Astrocyte of the hippocampus (primary cell): ENCODE measurements at places on chromosomes 11 and 22.
A peak's percentile ranks its signal among the peaks of the same experiment; 100 is the strongest.

DNA sequence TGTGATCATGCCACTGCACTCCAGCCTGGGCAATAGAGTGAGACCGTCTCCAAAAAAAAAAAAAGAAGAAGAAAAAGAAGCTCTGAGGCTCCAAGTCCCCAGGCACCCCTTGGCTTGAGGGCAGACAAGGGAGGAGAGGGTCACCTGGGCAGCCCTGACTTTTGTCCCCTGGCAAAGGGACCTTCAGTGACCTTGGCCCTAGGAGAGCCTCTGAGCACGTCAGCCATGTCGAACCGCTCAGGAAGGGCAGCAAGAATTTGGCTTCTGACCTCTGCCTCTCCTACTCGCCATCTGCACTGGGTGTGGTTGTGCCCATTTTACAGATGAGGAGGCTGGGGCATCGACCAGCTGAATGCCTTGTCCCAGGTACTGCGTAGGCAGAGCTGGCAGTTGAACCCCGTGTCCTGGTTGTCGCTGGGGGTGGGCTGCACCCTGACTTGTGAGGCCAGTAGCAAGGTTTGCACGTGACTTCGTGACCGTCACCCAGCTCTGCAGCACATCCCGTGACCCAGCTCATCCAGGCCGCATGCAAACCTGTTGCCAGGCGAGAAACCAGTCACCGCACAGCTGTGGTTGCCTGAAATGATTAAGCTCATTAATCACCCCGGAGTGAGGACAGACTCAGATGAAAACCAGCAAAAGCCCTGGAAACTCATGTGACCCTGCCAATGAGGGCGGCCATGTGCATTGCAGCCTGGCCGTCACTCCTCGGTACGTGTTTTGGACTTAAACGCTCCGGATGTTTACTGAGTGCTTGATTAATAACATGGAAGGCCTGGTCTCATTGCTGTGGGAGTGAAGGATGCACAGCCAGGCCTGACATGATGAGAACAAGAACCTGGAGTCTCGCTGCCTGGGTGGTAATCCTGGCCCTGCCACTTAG, 47.7 kb upstream of the PPP6R3 start:
- peak; percentile 70 for DNase-seq

DNA sequence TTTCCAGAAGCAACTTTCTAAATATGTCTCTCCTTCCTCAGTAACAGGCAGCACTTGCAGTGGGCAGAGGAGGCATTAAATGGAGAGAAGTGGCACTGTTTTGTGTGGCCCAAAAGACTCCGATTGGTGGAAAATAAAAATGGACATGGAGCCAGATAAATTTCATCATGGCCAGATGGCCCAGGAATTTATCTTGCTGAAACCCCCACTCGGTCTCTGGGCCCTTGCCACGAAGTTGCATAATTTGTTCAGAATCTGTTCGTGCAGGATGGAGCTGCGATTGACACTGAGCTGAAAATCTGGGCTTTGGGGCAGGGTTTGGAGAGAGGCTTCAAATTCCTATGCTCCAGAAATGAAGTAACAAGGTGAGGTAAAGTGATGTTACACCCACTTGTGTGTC, 65.5 kb downstream of the C11orf91 start:
- peak; percentile 37 for DNase-seq

GRCh38 chr22:20637750-20638506, 130.5 kb downstream of the MED15 start:
- no peak for DNase-seq

DNA sequence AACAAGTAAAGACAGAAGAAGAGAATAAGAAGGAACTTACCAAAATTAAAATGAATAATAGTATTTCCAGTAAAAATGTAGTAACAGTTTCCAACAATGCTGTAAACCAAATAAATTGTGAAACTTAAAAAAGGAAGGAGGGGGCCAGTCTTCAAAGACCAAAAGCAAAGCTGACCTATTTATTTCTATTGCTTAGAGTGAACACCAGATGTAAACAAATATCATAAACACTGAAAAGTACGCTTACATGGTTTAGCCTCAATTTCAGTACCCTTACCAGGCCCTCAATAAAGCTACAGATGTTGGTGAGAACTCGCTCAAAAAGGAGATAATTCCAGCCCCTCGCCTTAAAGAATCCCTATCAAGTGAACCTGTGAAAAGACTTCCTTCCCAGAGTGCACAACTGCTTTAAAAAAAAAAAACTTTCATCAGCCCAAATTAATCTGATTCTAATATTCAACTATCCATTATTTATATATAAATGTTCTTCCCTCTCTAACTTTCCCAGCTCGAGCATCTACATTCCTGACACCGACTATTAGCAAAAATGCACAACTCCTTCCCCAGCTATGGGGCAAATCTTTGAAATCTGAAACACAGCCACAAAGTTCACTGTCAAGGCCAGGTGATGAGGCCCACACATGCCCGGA, 2.4 kb downstream of the PHF21A start:
- DNase-seq: no peak

DNA sequence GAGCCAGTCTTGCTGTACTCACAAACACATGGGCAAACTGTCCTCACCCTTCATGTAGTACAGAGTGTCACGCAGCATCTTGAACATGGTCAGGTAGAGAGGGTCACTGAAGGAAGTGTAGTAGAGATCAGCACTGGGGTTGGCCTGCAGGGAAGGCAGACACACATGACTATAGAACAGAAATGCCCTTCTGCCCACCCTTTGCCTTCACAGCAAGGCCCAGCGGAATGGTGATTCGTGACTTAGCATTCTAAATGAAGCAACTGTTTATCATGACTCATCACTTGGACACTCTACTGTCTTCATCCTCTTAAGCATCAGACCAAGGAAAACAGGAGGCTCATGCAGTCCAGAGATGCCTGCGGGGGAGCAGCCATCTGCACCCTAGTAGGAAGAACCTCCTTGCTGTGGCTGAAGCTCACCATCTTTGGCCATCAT, 33.4 kb downstream of the SERPIND1 start:
- peak; percentile 48 for DNase-seq

DNA sequence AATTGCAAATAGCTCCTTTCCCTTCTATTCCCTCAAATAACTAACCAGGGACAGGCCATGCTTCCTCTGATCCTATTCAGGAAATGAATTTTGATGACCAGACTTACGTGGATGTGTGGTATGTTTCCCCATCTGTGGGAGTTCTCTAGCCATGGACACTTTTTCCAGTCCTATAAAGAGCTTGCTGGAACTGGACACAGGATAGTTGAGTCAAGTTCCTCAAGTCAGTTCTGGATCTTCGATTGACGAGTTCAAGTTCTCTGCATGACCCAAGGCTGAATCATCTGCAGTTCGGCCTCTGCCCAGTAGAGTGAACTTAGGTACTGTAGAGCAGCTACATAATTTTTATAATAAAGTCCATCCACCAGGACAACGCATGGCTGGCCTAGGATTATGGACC, 52.7 kb upstream of the CCND1 start:
- peak; percentile 31 for DNase-seq

DNA sequence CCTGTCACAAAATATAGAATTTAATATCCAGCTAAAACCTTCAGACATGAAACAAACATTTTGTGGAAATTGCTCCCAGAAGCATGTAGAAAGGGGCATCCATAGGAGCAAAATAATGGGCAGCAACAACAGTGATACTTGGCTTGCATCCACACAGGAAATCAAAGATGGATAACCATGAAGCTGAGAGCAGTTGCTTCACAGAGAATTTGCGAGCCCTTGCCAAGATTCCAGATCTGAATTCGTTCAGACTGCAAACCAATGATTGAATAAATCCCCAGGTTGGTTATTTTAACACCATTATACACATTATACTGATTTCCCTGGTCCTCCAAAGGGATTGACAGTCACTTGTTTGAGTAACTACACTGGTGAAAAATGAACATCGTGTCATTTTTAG, 15.6 kb upstream of the OR51L1 start:
- no peak for DNase-seq

DNA sequence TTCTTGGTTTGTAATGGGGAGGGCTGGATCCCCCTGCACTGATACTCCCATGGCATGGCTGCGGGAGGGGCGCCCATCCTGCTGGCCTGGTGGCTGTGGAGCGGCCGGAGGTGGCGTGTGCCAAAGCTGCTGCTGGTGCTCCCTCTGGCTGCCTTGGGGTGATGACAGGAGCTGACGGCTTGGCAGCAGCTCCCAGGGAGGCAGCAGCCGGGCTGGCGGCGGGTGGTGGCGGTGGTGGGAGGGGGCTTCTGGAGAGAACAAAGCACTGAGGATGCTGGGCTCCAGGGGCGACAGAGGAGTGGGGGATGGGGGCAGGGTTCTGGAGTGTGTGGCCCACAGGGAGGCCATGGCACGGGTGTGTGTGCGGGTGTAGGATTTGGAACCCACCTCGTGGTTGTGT, 11.4 kb upstream of the MPPED1 start:
- DNase-seq: no peak

- DNase-seq: no peak
Observed at GRCh38 chr22:33007485-33007884, 50.7 kb downstream of the SYN3 start.

DNA sequence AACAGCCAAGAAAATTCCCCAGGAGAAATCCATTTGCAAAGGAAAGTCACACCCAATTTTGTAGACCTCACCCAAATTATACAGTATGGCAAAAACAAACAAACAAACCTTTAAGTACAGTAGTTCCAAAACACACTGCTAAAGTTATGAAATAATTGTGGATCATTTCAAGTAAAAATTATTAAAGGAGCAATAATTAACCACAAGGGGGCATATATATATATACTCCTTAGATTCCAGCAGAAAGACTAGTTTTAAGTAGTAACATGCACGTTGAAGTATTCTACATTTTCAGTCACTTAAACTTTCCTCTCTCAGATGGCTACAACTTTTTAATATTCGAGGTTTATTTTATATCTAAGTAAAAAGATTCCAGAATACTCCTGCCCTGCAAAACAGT, 26.8 kb downstream of the RNF141 start:
- no peak for DNase-seq

- DNase-seq: no peak
Observed at GRCh38 chr11:2381494-2382128, 4.5 kb downstream of the CD81 start.

DNA sequence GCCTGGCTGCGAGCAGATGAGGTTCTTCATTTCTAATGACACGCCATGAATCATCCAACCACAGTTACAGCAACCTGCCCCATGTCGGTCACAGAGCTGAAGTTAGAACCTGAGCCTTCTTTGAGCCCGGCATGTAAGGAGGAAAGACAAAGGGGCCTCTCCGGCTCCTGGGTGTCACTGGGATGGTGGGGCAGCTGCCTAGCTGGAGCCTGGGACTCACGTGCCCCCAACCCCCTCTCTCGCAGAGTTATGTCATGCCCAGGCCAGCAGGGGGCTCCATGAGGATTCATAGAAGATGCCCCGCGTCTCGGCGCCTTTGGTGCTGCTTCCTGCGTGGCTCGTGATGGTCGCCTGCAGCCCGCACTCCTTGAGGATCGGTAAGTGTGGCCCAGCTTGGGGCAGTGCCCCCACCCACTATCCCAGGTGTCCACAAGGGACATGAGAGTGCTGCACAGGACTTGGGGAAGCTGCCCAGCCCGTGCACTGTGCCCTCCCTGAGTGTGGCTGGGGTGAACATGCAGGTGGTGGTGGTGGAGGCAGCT, 148.5 kb downstream of the GRIK4 start:
- DNase-seq: peak; percentile 27

- no peak for DNase-seq
Observed at GRCh38 chr11:104907521-104908185, 9.4 kb upstream of the CASP12 start.

DNA sequence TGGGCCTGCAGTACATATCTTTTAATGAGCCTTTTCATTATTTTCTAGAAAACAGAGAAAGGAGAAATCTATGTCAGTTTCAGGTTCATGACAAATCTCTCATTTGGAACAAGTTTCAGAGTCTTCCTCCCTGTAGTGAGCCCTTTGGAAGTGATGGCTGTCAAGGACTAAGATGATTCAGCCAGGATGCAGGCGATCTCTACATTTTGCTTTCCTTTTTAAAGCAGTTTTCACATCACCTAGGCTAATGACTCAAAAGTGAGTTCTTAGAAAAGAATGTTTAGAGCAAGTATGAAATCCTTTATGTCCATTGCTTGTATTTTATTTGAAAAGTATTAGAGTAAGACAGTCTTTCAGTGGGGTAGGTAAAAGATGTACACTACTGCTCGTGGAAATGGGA, 130.1 kb downstream of the TRPC6 start:
- no peak for DNase-seq

- DNase-seq: no peak
Observed at GRCh38 chr11:69380921-69381581, 87.1 kb downstream of the MYEOV start.

DNA sequence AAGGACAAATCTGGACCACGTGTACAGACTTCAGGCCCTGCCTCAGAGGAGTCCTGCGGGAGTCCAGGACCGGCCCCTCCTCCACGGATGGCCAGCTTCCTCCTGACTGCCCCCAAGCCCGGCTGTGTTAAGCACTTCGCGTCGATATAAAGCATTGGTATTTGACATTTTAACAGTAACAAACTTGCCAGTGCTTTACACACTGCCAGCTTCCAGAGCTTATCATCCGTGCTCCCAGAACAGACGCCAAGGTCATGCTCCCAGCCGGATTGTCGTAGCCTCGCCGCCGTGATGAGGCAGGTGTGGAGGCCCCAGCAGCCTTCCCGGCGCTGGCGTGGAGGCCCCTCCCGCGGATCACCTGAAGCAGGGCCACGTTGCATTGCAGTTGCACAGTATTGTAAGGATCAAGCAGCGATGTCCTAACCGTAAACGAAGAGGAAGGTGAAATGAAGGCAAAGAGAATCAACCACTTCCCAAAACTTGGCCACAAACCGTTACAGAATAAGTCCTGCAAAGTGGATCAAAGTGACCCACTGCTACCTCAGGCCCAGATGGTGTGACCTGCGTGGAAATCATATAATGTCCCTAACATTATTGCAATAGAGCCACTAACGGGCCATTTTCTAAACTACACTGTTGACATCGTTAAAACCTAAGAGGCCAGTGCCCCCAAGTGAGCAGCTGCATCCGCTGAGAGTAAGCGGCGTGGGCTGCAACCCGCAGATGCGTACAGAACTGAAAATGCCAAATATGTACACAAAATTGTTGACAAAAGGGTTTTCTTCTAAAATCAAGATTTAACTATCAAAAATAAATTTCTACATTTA, 51.6 kb downstream of the CERK start:
- DNase-seq: no peak

- DNase-seq: peak; percentile 42
Observed at GRCh38 chr11:8775332-8775731, 92.7 kb downstream of the RPL27A start.

DNA sequence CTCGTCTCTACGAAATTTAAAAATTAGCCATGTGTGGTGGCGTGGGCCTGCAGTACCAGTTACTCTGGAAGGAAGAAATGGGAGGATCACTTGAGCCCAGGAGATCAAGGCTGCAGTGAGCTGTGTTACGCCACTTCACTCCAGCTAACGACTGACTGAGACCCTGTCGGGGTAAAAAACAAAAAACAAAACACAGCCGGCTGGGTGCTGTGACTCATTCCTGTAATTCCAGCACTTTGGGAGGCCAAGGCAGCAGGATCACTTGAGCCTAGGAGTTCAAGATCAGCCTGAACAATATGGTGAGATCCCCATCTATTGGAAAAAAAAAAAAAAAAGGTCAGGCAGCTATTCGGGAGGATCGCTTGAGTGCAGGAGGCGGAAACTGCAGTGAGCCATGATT, 2.4 kb downstream of the PAFAH1B2 start:
- DNase-seq: peak; percentile 59

- DNase-seq: no peak
Observed at GRCh38 chr11:76148231-76148630, 58.1 kb downstream of the WNT11 start.

- DNase-seq: peak; percentile 42
Observed at GRCh38 chr11:95924414-95924760, 480 bp upstream of the MTMR2 start.

GRCh38 chr11:47881145-47881544, 33.0 kb upstream of the NUP160 start:
- no peak for DNase-seq

GRCh38 chr11:130614591-130614990, 166.1 kb downstream of the ADAMTS15 start:
- no peak for DNase-seq
